ENCODE measurements at places on chromosomes 7 and 10.

DNA sequence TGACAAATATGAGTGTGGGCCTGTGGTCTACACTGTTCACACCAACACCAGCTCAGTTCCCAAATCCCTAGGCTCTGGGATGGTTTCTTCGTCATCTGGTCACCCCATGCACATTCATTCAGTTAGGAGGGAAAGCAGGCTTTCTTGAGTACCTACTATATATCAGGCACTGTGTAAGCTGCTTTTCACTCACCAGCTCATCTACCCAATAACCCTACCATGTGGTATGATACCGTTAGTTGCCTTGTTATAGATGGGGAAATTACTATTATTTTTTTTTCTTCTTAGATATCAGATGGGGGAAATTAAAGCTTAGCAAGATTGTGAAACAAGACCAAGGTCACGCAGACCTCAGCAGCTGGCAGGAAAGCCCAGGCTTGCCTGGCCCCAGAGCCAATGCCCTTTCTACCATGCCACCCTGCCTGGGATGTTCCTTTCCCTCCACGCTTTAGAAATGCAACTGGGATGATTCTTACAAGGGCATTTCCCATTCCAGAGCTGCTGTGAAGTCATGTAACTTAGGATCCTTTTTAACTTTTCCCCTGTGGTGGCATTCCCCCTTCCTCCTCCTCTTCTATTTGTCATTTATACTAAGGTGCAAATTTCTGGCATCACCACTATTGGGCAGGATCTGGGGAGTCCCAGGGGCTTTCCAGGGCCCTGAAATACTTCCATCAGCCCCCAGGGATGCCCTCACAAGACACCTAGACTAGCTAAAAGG, 93.1 kb upstream of the EFCAB10 start:
- no peak for DNase-seq

GRCh38 chr10:132498562-132499366, 38.8 kb upstream of the INPP5A start:
- no peak for DNase-seq

DNA sequence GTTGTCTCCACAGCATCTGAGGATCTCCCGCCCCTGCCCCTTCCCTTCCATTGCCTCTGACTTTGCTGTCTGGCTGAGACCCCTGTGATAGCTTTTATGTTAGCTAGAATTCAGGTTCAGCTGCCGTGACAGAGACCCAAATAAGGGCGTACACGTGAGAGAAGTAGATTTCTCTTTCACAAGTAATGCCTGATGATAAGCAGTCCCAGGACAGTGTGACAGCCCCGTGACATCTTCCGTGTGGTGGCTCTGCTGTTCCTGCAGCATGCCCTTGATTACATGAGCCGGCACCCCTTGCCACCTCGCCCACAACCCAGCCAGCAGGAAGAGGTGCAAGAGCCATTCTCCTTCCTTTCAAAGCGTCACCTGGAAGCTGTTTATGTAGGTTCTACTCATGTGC, 130.9 kb upstream of the PODXL start:
- no peak for DNase-seq

DNA sequence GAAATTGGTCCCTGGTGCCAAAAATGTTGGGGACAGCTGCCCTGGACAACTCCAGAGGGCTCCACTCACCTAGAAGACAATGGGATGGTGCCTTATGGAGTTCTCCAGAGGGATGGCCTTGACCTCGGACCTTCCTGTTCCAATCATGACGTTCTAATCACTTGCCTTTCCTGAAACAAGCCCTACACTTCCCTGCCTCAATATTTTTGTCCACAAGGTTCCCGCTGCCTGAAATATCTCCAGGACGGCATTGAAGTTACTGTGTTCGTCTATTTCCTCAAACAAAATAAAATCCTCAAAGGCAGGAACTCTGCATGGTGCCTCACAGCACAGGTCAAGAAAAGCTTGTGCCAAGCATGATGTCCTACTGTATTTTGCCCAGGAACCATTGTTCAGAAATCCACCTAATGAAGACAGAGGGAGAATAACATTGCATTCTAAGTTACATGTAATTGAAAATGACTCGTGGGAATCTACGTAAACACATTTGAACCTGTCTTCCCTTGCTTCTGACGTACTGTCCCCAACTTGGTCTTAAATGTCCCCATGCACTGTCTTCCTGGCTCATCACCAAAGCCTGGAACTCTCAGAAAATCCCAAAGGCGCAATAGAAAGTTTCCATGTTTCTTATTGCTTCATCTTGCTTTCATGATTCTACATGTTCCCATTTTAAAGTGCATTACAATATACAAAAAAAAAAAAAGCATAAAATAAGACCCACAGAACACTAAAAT, 342.3 kb upstream of the NRP1 start:
- DNase-seq, result no peak

DNA sequence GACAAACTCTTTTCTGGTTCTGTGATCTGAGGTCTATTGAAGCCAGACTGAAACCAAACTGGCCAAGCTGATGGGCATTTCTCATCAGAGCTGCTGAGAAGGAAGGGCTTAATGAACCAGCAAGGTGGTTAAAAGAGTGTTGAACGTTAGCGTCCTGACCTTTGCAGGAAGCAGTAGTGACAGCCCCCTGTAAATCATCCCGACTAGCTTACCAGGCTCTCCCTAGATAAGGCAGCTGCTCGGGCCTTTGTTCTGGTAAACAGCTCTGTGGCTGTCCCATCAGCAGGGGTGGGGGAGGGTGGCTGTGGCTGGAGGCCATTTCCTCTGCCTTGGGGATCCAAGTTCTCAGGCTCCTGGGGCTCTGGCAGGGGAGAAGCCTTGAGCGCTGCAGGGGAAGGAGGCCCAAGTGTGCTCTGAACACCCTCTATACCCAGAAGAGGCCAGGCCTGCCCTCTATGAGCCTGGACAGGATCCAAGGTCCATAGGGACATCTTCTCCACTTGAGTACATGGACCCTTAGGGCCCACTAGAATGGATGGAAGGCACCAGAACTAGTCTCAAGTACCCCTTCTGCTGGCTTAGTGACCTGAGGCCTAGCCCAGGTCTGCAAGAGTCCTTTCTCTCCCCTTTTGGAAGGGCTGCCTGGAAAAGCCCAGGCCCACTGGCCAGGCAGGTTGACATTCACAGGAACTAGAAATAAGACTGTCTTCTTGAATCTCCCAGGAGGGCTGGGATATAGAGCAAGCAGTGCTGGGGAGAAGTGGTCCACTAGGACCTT, 134.6 kb downstream of the ARHGAP22 start:
- DNase-seq, result no peak

DNA sequence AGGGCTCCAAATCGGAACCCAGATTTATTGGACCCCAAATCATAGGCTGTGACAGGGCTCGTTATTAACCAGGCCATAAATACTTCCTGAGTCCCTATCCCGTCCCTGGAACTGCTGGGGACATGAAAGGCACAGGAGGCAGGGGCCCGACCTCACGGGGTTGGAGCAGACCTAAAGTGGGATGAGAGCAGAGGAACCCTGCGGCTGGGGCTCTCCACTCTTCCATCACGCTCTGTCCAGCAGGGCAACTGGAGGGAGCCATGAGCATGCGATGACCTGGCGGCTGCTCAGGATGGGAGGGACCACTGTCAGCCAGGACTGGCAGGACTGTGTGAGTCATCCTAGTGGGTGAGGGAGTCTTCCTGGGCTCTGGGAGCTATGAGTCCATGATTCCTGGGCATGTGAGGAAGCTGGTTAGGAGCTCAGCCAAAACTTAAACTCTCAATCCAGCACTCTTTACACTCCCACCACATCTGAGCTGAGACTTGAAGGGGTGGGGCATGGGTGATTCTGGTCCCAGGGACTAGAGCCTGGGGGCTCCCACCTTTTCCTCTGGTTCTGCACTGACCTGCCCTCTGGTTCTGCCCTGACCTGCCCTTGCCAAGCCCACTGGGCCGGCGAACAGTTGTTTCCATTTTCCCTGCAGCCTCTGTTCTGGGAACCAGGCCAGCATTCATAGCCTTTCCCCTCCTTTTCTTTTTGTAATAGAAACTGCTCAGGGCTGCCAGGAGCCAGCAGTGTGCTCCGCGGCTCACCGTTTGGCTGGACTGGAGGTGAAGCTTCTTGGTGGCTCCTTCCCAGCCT, 47.1 kb downstream of the SYPL1 start:
- peak; percentile 86 for DNase-seq

DNA sequence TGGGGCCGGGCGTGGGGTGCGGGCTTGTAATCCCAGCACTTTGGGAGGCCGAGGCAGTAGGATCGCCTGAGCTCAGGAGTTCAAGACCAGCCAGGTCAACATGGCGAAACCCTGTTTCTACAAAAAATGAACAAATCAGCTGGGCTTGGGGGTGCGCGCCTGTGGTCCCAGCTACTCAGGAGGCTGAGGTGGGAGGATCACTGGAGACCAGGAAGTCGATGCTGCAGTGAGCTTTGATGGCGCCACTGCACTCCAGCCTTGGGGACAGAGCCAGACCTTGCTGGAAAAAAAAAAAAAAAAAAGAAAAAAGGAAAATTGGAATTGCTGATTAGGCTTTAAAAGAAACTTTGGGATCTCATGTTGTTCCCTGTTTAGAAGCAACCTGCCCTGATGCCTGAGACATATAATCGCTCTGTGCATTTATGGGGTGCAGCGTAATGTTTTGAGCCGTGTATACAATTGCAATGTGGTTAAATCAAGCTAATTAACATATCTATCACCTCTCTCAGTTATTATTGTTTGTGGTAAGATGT, 851 bp downstream of the AKR1E2 start:
- DNase-seq, result no peak

GRCh38 chr10:96673318-96674099, 46.8 kb downstream of the PIK3AP1 start:
- no peak for DNase-seq

GRCh38 chr10:55146032-55146431, 345.0 kb upstream of the PCDH15 start:
- no peak for DNase-seq

- no peak for DNase-seq
Measured at GRCh38 chr10:49761789-49762565, at the start of gene OGDHL. Gene OGDHL (minus strand): TSS chr10:49762323. CDS start chr10:49758592, 3,731 bp downstream.

GRCh38 chr10:10605551-10606081, 412.1 kb upstream of the CELF2 start:
- no peak for DNase-seq

GRCh38 chr10:79347894-79348639, 798 bp downstream of the PPIF start:
- DNase-seq, result peak; percentile 30

DNA sequence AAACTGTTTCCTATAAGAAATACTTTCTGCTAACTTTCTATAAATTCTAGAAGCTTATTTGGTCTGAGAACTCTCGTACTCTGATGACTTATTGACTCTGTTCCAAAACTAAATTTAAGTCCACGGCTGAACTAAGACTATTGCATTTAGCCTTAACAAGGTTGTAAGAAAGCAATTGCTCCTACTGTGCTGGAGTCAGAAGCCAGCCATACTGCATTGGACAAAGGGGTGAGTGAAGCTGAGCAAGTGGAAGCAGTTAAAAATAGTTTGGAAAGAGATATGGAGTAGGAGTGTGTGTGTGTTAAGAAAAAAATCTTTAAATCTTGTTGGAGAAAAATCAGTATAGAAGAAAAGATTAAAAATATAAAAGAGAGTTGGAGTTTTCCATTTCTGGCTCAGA, 1360.1 kb upstream of the CELF2 start:
- DNase-seq, result no peak

DNA sequence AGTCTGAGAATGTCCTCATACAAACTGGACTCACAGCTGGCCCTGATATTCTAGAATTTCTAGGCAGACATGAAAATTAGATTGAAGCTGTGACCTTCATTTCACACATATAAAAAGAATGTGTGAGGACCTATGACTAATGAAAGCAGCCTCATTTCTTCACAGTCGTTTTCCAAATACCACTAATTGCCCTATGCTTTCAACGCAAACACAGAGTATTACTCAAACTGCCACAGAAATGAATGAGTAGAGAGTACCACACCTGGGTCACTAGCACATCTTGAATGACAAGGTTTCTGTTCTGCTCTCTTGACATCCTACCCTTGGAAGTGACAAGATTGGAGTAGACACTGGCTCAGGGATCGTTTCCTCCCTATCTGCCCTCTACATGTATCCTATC, 142.4 kb downstream of the C1GALT1 start:
- DNase-seq, result no peak

- no peak for DNase-seq
Measured at GRCh38 chr7:33725111-33726025, 180.0 kb upstream of the BMPER start.

- DNase-seq, result no peak
Measured at GRCh38 chr7:78939669-78940068, 513.8 kb downstream of the MAGI2 start.

DNA sequence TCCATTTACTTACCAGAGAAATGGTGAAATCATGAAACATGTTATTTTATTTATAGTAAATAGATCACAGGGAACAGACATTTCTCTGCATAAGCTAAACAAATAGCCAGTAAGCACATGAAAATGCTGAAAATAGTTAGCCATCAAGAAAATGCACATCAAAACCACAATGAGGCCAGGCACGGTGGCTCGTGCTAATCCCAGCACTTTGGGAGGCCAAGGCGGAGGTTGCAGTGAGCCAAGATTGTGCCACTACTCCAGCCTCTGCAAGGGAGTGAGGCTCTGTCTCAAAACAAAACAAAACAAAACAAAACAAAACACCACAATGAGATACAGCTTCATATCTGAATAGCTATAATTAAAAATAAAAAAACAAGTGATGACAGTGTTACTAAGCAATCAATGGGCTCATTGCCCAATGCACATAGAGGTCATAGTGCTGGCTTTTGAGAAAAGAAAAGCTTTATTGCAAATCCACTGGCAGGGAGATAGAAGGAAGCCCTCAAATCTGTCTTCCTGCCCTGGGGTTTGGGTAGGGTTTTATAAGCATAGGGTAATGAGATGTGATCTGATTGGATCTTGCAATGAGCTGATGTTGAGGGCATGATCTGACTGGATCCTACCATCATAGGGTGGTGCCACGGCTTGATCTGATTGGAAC, 16.2 kb downstream of the CSTF2T start:
- DNase-seq, result no peak

- no peak for DNase-seq
Measured at GRCh38 chr10:78263521-78263988, 229.9 kb downstream of the RPS24 start.

DNA sequence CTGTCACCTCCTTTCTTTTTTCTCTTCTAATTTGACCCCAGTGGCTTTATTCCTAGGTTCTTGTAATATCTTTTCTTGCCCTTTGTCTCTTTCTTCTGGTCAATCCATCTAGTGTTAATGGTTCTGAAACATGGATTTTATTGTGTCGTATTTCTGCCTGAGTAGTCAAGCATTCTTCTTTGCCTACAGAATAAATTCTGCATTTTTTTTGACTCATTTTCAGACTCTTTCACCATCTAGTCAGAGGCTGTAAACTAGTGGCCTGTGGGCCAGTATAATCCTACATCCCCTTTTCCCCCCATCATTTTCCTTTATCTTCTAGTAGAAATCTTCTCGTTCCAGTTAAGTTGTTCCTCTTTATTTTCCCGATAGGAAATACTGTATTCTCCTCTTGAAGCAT, 29.4 kb downstream of the LUC7L2 start:
- no peak for DNase-seq

DNA sequence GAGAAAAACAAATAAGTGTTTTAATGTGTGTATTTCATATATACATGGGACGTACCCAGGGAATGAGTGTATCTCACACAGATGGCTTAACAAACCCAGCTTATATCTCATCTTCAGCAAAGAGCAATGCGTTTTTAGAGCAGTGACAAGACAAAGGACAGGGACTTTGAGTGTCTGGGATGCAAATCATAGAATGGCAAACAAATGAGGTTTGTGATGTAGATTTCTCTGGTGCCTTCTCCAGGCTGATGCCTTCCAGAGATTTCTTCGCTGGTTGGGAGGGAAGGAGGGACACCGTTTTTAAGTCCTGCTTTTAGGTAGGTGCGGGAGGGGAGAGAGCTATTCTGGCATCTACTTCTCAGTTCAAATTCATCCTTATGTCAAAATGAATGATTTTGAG, 16.6 kb downstream of the LANCL2 start:
- no peak for DNase-seq

All from SW 1271 (cell line).